ENCODE measurements at places on chromosomes 13 and 19.

DNA sequence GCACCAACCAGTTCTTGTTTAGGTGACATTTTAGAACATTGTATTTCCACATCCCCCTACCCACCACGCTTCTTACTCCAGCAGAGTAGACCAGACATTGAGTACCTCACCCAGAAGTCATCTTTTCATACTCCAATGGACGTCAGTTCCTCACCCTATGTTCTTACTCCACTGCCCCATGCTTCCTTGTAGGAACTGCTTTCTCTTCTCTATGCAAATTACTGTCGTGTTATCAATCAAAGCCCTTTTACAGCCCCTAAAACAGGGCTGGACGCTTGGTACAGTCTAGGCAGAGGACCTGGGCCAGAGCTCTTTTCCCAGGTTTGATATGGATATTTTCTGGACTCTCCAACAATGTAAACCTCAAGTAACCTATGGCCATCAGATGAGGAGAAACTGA, 58.2 kb downstream of the USP12 start:
- H3K4me3 ChIP-seq = no peak overlapping the region
- H3K27ac ChIP-seq = no peak overlapping the region
- H3K27me3 ChIP-seq = no peaks in the 10 kb centered on the region
- DNase-seq = no peak
- H3K4me1 ChIP-seq = no peaks in the 10 kb centered on the region

DNA sequence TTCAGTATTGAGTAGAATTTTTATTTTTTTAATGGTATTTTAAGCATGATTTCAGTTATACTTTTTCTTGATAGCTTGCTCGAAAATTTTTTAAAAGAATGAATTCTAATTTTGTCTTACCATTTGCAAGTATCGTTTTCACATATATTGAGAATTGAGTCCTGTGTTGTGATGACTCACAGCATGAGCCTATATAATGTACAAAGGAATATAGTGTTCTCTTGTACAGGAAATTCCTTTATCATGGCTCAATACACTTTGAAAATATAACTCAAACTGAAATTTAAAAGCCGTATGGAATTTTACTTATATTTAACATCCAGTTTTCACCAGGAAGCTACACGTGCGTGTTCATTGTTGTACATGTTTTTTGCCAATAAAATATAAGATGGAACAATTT, 161.1 kb upstream of the TMTC4 start:
- no peaks in the 10 kb centered on the region for H3K27me3 ChIP-seq
- no peaks in the 10 kb centered on the region for H3K36me3 ChIP-seq
- H3K4me1 ChIP-seq = no peaks in the 10 kb centered on the region
- H3K4me3 ChIP-seq = no peak overlapping the region

DNA sequence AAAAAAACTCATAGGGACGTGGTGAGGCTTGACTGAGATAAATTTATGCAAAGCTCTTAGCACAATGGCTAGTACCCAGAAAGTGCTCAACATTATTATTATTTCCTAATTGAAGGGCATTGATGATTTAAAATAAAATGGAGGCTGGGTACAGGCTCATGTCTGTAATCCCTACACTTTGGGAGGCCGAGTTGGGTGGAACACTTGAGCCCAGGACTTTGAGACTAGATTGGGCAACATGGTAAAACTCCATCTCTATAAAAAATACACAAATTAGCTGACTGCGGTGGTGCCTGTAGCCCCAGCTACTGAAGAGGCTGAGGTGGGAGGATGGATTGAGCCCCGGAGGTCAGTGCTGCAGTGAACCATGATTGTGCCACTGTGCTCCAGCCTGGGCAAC, 49.6 kb downstream of the LRCH1 start:
- H3K27ac ChIP-seq = no peak overlapping the region
- H3K36me3 ChIP-seq = no peaks in the 10 kb centered on the region
- DNase-seq = no peak
- no peak overlapping the region for H3K4me3 ChIP-seq
- peaks cover 3% of the 10 kb centered on the region for H3K4me1 ChIP-seq
- H3K27me3 ChIP-seq = no peaks in the 10 kb centered on the region

DNA sequence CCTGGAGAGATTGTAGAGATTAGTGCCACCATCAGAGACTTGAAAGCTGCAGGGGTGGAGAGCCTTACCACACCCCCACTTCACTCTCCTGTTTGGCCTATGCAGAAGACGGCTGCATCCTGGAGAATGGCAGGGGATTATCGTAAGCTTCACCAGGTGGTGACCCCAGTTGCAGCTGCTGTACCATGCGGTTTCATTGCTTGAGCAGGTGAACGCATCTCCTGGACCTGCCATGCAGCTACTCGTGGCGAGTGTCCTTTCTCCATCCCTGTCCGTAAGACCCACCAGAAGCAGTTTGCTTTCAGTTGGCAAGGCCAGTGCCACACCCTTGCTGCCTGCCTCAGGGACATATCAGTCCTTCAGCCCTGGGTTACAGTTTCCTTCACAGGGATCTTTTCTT, 21.2 kb downstream of the PPP5C start:
- no peaks in the 10 kb centered on the region for H3K27me3 ChIP-seq
- H3K4me1 ChIP-seq = peaks cover 23% of the 10 kb centered on the region
- H3K36me3 ChIP-seq = peaks cover 9% of the 10 kb centered on the region
- DNase-seq = no peak
- no peak overlapping the region for H3K4me3 ChIP-seq
